ENCODE measurements at places on chromosomes 16 and 17. TPM values are rescaled to one million over a fixed set of nuclear protein-coding genes. Genes with fewer than 3 reads are reported as not detected.

DNA sequence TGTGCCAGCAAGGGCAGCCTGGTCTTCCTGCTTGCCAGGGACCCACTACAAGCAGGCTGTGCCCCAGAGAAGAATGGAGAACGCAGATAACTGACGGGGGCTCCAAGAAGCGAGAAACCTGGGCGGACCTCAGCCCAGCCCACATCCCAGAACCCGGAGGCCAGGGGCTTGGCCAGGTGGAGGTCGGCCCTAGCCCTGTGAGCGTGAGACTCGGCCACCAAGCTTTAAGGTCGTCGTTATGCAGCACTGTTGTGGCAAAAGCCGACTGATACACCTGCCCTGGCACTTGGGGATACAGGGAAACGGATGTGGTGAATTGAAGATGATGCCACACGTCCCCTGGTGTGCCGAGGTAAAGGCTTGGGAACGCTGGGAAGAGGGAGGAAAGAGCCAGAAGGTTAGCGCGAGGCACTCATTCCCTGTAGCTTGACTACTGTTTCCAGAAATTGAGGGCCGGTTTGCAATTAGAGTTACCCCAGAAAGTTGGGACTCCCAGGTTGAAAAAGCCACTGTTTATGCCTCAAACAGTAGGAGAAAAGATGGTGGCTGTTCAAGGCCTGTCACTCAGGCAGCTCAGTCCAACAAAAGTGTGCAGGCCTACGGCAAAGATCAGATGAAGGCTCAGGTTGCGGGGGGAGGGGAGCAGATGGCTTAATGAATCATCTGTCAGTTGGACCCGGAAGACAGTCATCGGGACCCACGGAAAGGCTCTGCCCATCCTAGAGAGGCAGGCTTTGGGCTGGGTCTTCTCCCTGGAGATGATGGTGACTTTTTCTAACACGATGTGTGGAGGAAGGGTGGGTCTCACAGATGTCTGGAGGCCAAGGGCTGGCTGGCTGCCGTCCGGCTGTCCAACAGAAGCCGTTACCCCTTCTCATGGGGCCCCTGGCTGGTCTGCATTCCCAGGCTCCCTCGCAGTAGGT is 45.6 kb upstream of the BAHCC1 start:
- no peak for DNase-seq

DNA sequence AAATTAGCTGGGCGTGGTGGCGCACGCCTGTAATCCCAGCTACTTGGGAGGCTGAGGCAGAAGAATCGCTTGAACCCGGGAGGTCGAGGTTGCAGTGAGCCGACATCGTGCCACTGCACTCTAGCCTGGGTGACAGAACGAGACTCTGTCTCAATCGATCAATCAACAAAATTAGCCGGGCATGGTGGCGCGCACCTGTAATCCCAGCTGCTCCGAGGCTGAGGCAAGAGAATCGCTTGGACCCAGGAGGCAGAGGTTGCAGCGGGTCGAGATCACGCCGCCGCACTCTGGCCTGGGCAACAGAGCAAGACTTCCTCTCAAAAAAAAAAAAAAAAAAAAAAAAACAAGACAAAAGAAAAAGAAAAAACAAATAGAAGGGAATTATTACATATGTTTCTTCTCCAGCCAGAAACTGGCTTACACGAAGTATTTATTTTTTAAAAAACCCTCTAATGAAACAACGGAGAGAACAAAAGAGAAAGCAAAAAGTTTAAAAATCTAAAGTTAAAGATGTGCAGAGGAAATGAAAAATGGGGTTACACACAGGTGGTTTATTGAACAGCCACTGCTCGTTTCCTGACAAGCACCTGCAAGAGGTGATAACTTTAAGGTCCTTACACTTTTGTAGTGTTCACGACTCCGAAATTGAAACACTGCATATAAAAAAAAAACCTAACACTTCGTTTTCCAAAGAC is 1.4 kb downstream of the SYNRG start:
- DNase-seq: peak; percentile 36

DNA sequence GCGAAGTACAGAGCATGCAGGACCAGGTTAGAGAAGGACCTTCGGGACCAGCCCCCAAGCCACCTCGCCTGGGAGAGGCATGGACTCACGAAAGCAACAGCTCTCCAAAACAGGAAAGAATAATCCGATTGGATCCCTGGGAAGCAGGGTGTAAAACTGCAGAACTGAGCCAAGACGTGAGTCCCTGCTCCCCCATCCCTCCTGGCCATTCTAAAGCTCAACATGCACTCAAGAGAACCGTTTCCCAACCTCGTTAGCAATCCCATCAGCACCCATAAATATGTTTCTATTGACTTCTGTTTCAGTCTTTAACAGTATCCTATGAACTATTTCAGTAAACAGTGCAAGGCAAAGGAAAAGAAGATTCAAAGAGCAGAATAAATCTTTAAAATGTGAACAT is 167.0 kb downstream of the COPRS start:
- DNase-seq: no peak

DNA sequence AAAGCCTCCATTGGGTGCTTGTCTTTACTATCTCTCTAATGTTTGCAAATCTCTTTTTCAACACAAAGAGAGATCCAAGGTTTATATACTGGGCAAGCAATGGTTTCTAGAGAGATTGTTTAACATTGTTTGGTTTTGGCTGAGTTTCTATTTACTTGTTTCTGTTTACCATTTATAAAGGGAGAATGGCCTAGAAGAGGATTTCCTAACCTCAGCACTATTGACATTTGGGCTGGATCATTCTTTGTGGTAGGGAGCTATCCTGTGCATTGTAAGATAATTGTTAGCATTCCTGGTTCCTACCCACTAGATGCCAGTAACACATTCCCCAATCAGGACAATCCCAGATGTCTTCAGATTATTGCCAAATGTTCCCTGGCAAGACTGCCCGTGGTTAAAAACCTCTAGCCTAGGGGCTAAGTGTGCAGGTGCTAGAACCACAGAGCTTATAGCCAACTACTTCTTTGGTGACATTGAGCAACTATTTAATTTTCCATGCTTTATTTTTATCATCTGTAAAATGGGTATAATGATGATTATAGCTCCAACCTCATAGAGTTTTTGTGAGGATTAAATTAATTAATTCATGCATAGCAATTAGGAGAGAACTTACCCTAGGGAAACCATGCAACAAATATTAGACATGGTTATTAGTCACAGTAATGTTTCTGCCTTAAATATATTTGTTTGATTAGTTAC is 413.9 kb upstream of the MAF start:
- DNase-seq: no peak

DNA sequence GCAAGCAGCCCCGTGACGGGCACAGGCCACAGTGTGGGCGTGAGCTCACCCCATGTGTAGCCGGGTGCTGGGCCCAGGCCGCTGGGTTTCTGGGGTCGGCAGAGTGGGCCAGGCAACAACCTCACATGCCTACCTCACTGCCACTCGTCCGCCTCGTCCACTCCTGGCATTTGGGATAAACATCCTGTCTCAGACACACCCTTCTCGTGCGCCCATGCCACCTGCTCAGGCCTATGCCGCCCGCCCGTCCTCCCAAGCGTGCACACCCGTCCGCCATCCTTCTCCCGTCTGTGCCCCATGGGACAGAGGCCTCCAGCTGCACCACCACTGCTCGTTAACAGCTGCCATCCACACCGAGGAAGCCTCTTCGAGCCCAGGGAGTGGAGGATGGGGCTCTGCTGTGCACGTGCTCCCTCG is 64.3 kb downstream of the KLHDC4 start:
- no peak for DNase-seq

DNA sequence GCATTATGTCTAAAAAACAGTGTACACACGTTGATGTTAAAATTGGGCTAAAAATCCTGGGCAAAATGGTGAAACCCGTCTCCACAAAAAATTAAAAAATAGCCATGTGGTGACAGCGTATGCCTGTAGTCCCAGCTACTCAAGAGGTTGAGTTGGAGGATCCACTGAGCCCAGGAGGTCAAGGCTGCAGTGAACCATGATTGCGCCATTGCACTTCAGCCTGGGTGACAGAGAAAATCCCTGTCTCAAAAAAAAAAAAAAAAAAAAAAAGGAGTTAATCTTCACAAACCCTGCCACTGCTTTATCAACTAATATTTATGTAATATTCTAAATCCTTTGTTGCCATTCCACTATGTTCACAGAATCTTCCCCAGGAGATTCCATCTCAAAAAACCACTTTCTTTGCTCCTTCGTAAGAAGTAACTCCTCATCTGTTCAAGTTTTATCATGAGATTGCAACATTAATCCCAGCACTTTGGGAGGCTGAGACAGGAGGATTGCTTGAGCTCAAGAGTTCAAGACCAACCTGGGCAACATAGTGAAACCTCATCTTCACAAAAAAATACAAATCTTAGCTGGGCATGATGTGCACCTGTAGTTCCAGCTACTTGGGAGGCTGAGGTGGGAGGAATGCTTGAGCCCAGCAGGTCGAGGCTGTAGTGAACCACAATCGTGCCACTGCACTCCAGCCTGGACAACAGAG is 1.9 kb upstream of the C16orf87 start:
- no peak for DNase-seq

- DNase-seq: no peak
Measured at GRCh38 chr16:3192476-3193019, 4.5 kb downstream of the OR1F1 start.

DNA sequence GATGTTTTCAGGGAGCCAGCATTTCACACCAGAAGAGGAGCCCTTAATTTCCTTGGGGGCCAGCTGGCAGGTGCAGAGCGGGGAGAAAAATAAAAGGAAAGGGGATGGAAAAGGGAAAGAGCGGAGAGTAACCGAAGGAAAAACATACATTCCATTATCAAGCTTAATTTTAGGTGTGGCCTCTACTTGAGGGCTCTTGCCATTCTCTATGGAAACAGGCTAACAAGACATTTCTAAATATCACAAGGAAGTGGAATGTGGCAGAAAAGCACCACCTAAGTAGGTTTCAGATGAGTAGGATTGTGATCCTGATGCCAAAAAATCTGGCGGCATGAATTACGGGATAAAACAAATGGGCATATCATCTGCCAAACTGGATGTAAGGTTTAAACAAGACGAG is 970 bp upstream of the DYNC1LI2 start:
- DNase-seq: no peak

DNA sequence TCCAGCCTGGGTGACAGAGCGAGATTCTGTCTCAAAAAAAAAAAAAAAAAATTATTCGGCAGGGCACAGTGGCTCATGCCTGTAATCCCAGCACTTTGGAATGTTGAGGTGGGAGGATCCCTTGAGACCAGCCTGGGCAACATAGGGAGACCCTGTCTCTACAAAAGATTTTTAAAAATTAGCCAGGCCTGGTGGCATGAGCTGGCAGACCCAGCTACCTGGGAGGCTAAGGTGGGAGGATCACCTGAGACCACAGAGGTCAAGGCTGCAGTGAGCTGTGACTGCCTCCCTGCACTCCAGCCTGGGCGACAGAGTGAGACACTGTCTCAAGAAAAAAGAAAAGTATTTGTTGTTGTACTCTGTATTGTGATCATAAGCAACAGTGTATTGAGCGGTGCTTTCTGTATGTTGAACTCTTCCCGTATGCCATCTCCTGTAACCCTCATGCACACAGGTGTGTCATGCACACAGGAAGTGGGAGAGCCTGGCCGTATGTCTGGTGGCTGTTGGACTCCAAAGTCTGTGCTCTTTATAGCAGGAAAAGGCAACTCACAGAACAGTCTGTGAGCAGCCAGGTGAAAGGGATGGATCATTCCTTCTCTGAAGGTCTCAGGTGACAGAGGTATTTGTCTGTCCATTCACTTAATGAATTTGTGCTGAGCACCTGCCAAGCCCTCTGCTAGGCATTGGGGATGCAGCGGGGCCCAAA is 17.1 kb downstream of the CDH1 start:
- no peak for DNase-seq

- DNase-seq: no peak
Measured at GRCh38 chr16:64711026-64711425, 410.8 kb downstream of the CDH11 start.

- no peak for DNase-seq
Measured at GRCh38 chr16:47713225-47713595, 252.1 kb downstream of the PHKB start.

DNA sequence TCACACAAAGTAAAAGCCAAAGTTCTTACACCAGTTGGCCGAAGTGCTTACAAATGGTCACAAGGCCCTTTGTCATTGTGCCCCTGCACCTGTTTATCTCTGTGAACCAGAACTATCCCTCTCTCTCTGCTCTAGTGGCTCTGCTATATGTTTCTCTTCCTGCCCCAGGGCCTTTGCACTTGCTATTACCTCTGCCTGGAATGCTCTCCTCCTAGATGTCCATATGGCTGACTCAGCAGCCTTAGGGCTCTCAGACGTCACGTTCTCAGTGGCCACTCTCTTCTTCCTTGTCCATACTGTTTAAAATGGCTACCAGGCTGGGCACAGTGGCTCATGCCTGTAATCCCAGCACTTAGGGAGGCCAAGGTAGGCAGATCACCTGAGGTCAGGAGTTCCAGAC is 38.8 kb upstream of the DDX52 start:
- DNase-seq: no peak

DNA sequence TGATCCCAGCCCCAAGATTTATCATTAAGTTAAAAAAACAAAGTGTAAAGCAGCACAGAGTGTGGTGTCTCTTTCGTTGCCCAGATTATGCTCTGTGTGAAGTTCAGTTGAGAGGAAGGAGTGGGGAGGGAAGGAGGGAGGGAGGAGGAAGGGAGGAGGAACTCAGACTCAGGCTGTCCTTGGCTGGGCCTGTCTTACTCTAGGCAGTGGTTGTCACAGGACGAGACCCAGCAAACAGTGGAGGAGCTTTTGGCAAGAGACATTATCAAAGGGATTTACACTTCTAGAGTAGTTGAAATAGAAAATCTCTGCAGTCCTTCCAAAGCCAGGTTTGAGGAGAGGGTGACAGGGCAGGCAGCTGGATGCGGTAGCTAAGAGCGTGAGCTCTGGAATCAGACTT is 27.8 kb downstream of the KNOP1 start:
- DNase-seq: no peak

DNA sequence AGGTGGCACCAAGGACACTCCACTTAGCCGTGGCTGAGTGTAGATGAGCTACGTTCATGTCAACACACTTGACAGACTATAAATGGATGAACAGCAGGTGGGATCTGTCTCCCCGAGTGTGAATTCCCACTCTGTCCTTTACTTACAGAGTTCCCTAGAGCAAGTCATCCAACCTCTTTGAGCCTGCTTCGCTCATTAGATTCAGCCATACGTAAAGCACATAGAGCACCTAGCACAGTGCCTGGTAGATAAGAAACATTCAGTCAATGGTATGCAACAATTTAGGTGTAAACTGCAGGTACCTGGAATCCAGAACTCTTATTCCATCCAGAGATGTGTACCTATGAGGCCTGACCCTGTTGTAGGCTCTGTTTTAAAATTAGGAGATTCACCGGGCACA is 227.8 kb upstream of the C16orf82 start:
- DNase-seq: no peak

TNFRSF13B gene
- not detected for total RNA-seq

FASN gene
- total RNA-seq: 245 TPM

CRYM gene
- not detected for total RNA-seq

MAP1LC3B gene
- total RNA-seq: 104 TPM

KRTAP4-6 gene
- not detected for total RNA-seq

PPM1E gene
- not detected for total RNA-seq

PRSS21 gene
- 2.5 TPM for total RNA-seq

GPT2 gene
- not detected for total RNA-seq
